ENCODE measurements at places on chromosomes 6 and 20. TPM values are rescaled to one million over a fixed set of nuclear protein-coding genes. Genes with fewer than 3 reads are reported as not detected.

PSORS1C1 gene
- total RNA-seq: not detected

DNA sequence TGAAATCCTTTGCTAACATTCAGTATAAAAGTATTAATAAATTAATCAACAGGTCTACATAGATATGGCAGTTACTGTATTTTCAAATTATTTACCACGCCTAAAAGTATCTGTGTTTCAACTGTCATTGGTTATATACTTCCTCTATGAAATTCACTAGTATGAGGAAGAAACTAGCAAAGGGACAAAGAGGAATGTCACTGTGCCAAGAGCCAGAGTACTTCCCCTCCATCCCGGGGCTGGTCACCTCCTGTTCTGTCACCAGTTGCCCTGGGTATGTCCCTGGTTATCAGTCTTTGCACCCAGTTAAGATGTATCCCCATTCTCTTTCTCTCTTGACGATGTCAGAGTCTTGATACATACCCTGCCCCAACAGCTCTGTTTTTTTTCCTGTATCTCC, 476.8 kb upstream of the SOX4 start:
- no peak for DNase-seq

DNA sequence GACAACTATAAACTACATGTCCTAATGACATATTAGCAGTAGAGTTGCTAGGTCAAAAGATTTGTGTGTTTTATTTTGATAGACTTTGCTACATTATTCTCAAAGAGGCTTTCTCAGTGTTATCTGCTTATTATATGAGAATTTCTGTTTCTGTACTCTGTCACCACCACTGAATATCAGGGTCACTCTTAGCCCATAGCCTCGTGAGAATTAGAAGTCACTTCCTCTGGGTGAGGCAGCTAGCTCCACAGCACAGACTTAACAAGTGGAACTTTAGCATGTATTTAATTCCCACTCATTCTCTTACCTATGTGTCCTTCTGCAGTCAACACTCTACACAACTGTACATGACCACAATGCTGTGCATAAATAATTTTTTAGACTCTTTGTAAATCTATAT, 6.7 kb downstream of the PHACTR2 start:
- no peak for DNase-seq

ANGPT4 gene
- 0.09 TPM for total RNA-seq

- DNase-seq: no peak
Observed at GRCh38 chr6:87501809-87502572, 29.2 kb downstream of the SLC35A1 start.

PPP1R14C gene
- 30.2 TPM for total RNA-seq

TMEM217 gene
- 1.00 TPM for total RNA-seq

- no peak for DNase-seq
Observed at GRCh38 chr6:5351552-5352210, 90.4 kb downstream of the FARS2 start.

- no peak for DNase-seq
Observed at GRCh38 chr6:44956396-44956795, 371.7 kb upstream of the RUNX2 start.

GRCh38 chr6:139747154-139747553, 372.7 kb upstream of the CITED2 start:
- DNase-seq: no peak

DNA sequence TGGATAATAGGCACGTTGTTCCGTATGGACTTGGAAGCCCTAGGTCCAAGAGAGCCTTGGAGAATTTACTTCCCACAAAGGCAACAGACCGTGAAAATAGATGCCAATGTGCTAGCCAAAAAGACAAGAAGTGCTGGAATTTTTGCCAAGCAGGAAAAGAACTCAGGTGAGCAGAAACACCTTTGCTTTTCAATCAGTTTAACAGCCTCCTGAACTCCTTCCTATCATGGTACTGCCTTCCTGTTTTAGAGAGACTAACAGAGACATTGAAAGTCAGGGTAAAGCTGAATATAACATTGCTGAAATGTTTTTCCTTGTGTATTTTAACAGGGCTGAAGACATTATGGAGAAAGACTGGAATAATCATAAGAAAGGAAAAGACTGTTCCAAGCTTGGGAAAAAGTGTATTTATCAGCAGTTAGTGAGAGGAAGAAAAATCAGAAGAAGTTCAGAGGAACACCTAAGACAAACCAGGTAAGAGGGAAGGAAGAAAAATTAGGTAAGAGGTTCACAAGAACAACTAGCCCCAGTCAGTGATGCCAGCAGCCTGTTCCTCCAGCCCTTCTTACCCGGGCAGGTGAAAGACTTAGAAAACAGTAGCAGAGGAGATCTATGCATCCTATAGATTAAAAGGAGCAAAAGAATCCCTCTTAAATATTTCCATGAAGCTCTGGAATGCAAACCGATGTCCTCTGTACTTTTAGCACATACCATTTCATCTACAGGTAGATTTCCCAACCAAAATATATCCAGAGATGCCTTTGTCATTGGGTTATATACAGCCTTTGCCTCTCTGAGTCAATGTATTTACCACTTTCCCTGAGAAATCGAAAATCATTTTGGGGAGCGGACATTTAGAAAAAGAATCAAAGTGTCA, 4.0 kb downstream of the EDN1 start:
- no peak for DNase-seq

RFX6 gene
- total RNA-seq: not detected

DNA sequence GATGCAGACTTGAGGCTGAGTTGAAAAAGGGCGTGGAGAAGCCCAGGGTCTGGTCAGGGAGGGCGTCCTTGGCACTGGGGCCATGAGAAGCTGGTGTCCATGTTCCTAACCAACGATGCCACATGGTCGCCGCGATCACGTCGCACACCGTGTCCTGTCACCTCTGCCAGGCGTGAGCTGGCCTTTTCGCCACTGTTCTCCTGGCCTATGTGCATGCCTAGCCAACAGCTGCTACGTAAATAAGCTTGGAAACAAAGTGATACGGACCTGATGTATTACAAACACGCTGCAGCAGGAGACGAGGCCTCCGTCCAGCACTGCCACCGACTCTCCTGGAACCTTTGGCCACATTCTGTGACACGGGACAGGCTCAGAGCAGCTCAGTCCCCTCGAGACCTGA, 22.0 kb upstream of the KIF25 start:
- no peak for DNase-seq

DNA sequence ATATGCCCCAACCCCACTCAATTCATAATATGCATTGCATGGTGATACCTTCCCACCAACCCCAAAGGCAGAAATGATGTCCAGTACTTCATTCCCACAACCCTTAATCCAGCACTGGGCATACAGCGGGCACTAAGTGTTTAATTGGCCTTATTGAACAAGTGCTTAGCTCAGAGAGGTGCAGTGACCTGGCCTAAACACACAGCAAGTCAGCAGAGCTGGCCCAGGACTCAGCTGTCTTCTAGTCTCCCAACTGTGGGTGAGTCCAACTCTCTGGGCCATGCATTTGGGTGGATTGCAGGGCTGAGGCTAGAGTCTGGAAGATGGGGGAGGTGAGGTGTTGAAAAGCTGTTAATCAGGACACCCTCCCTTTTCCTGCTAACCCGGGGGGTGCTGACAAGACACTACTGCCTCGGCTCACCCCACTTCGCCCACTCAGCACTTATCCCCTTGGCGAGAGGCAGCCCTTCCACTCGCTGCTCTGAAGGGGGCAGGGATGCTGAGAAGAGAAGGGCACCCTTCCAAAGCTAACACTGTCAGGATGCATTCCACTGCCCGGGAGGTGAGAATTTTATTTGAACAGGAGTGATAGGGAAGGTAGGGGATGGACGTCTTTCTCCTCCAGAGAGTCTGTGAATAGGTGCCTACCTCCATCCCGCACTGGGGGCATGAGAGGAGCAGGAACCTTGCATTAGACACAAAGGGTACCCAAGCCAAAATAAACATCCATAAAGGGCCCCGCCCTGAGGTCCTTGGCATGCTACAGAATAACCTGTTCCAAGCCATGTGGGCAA, 14.2 kb downstream of the KCNK5 start:
- DNase-seq: no peak

DNA sequence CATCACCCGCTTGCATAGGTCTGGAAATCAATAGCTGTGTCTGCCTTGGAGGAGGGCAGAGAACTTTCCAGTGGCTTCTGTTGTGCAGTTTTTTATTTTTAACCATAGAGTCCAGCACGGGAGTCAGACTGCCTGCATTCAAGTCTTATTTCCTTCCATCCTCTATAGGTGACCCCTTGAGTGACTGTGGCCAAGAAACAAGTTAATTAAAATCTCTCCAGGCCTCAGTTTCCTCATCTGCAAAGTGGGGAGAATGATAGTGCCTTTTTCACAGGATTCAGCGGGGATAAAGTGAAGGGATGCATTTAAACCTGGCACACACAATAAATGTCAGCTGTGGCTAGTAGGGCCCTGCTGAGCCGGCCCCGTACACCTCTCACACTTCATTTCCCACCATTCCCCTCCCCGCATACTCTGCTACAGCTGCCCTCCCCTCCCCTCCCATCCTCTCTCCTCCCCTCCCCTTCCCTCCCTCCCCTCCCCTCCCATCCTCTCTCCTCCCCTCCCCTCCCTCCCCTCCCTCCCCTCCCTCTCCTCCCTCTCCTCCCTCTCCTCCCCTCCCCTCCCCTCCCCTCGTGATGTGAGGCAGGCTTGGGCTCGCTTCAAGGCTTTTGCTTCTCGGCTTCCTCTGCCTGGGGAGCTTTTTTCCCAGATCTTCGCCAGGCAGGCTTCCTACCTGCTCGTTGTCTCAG, 150.5 kb downstream of the TFAP2C start:
- no peak for DNase-seq

GRCh38 chr20:22302039-22302438, 282.3 kb downstream of the FOXA2 start:
- no peak for DNase-seq

SLC4A11 gene
- 0.36 TPM for total RNA-seq

DNA sequence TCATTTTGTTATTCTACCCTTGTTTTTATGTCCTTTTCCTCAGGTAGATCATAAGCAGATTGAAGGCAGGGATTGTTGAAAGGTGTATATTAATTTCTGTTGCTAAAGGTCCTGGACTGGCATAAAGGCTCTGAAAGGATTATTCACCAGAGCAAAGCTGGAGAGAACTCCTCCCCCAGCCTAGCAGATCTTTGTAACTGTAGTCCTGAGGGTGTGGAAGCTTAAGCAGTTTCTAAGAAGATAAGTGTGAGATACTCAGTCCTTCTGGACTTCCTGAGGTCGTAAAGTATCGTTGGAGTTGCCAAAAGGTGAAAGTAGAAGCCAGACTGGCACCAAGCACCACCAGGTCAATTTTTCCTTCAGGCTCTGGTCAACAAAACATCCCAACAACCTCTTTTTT, 24.2 kb downstream of the CGA start:
- no peak for DNase-seq

- DNase-seq: no peak
Observed at GRCh38 chr6:155107432-155108069, 112.4 kb downstream of the TIAM2 start.

DNA sequence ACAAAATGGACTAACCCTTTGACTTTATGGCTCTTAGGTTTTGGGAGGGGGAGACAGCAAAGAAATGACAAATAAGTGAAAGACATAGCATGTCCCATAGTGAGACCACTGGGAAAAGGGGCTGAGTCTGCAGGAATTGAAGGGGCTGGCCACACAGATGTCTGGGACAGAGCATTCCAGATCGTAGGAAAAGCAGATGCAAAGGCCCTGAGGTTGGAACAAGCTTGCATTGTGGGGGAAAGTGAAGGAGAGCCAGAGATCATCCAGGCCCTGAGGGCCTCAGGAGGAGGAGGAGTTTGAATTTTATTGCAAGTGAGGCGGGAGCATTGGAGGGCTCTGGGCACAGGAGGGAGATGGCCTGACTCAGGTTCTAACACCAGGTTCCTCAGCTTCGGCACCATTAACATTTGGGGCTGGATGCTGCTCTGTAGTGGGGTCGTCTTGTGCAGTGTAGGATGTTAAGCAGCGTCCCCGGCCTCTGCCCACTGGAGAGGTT, 97.5 kb downstream of the CEBPB start:
- no peak for DNase-seq

GRCh38 chr20:1389703-1390580, 2.9 kb downstream of the FKBP1A start:
- no peak for DNase-seq

GRCh38 chr6:166586424-166587156, at the start of gene RAMACL:
Gene RAMACL (minus strand): TSS chr6:166586678. CDS start chr6:166586477, 201 bp downstream.
- peak; percentile 85 for DNase-seq

DNA sequence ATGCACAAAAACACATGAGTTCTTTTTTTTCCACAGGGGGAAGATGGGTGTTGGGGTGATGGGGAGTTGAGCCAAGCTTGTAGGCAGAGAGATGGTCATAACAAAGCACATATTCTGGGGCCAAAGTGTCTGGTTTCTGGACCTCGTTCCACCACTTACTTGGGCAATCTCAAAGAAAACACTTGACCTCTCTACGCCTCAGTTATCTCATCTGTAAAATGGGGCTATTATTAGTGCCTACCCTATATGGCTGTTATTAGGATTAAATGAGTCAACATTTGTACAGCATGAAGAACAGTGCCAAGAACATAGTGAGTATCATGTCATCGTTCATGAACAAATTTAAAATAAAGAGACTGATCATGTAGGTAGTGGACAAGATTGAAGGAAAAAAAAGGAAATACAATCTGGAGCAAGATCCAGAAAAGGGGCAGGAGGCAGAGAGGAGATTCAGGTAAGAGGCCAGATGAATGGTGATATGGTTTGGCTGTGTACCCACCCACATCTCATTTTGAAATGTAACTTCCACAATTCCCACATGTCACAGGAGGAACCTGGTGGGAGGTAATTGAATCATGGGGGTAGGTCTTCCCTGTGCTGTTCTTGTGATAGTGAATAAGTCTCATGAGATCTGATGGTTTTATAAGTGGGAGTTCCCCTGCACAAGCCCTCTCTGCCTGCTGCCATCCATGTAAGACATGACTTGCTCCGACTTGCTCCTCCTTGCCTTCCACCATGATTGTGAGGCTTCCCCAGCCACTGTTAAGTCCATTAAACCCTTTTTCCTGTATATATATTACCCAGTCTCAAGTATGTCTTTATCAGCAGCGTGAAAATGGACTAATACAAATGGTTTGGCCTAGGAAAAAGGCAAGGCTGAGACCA, 14.2 kb downstream of the EEF1E1 start:
- no peak for DNase-seq
